ENCODE measurements at places on chromosomes 16 and 17.

DNA sequence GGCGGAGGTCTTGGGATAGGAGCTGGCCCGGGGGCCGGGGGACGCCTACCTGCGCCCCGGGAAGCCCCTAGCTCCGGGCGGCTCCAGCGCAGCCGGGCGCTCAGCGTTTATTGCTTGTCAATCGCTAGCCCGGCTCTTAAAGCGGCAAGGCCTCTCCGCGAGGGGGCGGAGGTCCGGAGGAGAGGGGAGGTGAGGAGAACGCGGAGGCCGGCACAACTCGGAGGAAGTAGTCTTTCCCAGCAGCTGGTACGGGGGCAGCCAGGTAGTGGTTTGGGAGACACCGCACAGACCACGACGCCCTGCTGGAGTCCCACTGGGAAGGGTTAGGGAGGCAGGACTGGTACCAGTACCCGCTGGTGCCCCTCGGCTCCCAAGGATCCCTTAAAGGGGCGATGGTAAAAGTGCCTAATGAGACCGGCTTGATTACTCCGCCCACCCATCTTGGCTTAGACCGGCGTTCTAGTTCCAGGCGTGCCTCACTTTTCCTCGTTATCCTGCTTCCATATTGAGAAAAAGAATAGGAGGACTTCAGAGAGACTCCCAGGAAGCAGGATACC is at the start of gene MPP2:
MPP2 (minus strand) TSS at position 112 of the 557 bp plus-strand sequence. CDS start 3,076 bp downstream, outside the sequence.
- peak; percentile 61 for DNase-seq

GRCh38 chr16:180101-180675 is at the start of gene HBQ1:
HBQ1 (plus strand) TSS chr16:180459; CDS start chr16:180487, 28 bp downstream.
- peak; percentile 64 for DNase-seq

GRCh38 chr16:25916037-25916436 is 224.3 kb downstream of the HS3ST4 start:
- DNase-seq: no peak

DNA sequence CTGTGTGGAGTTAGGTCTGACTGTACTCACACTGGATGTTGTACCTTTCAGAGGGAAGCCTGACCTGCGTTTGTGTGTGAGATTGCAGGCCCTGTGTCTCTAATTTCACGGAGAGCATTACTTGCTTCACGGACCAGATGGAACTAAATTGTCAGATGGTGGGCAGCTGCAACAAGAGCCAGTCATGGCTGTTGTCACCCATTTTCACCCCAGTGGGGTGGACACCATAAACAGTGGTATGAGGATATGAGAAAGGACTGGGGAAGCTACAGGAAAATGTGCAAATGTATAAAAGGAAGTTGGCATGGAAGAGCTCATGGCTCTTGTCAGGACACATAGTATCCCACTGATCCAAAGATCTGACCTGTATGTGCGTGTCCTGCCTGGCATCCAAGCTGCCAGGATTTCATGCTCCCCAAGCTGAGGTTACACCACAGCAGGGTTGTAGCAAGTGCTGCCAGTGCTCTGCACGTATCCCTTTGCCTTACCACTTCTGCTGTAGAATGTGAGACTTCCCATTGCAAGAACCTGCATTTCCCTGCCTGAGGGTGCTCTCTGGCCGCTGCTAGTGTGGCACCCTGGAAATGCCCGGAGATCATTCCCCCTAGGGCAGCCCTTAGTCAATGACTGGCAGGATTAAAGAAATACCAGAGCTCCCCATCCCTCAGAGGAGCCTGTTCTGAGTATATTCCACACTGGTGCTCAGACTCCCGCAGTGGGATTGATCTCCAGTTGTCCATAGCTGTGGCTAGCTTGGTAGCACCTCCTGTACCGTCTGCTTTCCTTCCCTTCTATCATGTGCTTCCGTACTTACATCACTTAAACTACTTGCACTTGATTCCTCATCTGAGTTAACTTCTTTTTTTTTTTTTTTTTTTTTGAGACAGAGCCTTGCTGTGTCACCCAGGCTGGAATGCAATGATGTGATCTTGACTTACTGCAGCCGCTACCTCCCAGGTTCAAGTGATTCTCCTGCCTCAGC is 70.4 kb upstream of the TANC2 start:
- no peak for DNase-seq

- DNase-seq: no peak
These were observed 36.2 kb downstream of the YPEL2 start for GRCh38 chr17:59367657-59368045.

DNA sequence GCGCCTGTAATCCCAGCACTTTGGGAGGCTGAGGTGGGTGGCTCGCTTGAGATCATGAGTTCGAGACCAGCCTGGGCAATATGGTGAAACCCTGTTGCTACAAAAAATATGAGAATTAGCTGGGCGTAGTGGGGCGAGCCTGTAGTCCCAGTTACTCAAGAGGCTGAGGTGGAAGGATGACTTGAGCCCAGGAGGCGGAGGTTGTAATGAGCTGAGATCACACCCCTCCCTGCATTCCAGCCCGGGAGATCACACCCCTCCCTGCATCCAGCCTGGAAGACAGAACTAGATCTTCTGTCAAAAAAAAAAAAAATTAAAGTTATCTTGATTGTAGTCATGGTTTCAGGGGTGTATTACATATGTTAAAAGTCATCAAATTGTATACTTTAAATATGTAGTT is 26.8 kb upstream of the GLG1 start:
- no peak for DNase-seq

GRCh38 chr16:71628810-71629209 is 2.8 kb downstream of the MARVELD3 start:
- no peak for DNase-seq
